Fibroblast of pulmonary artery (primary cell): ENCODE measurements at places on chromosomes 6 and 20.

DNA sequence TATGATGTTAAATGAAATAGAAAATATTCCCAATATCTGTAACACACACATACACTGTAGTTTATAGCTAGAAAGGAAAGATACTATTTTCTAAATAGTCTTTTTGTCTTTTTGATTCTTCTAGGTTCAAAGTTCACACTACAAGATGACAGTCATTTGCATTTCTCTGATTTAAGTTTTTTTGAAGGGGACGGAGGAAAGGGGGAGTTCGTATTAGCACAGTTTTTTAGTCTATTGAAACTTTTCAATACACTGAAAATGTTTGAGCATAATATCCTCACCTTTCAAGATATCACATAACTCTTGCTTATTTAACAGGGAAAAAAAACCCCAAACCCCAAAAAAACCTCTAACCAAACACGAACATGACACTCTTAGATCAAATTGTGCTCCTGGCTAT, 68.1 kb downstream of the BMP2 start:
- no peak for DNase-seq

GRCh38 chr20:53662595-53662994, 69.0 kb upstream of the ZNF217 start:
- DNase-seq, result no peak

DNA sequence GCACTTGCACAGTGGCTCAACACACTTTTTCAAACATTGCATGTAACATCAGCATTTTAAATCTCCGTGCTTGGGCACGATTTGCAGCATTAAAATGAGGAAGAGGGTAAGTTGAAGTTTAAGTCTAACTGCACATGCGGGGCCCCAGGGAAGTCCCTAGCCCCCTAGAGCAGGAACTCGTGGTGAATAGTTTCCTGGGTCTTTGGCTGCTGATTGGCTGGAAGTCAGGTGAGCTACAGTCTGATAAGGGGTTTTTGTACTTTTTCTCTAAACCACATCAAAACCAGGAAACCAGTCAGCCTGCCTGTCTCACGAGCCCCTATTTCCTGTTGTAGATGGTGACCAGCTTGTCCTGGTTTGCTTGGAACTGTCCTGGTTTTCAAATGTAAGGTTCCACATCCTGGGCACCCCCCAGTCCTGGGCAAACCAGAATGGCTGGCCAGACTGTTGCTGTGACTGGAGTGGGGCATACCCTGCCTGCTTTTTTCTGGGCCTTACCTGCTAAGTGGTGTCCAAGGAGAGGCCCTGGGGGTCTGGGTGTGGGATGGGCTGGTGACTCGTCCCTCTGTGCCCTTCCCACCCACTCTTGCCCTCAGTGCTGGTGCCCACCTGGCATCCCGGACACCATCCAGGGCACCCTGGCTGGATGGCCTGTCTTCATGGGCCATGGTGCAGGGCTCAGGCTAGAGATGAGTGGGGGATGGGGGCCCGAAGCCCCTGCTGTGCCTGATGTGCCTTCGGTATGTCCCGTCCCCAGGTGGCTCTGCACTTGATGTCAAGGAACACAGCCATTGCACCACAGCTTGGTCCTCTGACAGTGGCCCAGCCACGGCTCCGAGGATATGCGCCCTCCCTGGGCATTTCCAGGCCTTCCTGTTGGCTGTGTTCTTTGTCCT, 31.8 kb downstream of the SUN5 start:
- DNase-seq, result no peak

- no peak for DNase-seq
Measured at GRCh38 chr6:158668707-158669103, 18.9 kb downstream of the SYTL3 start.

DNA sequence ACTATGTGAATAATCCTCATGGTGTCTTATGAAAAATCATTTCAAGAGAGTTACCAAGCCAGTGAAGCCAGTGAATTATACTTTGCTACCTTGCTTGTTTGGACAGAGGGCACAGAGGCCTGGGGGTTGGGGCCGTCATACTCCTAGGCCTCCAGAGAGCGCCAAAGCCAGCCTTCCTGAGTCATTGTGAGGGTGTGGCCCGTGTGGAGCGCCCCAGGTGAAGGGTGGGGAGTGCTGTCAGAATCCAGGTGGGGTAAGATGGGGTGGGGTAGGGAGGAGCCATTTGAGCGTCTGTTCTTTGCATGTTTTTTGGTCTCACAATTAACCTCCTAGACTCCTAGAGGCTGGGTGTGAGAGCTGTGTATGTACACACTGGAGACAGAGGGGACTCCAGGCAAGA, 71.1 kb downstream of the PERP start:
- no peak for DNase-seq
